ENCODE measurements at places on chromosomes 6 and 20.
A peak's percentile ranks its signal among the peaks of the same experiment; 100 is the strongest.

DNA sequence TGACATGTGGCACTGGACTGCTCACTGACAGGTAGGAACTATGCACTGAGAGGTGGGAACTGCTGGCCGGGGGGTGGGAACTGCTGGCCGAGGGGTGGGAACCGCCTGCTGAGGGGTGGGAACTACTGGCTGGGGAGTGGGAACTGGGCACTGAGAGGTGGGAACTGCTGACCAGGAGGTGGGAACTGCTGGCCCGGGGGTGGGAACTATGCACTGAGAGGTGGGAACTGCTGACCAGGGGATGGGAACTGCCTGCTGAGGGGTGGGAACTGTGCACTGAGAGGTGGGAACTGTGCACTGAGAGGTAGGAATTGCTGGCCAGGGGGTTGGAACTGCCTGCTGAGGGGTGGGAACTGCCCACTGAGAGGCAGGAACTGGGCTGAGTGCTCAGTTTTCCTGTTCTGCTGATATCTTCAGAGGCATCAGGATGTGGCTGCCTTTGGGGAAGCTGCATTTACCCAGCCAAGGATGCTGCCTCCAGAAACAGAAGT lies 90.2 kb downstream of the THBS2 start:
- DNase-seq = no peak

DNA sequence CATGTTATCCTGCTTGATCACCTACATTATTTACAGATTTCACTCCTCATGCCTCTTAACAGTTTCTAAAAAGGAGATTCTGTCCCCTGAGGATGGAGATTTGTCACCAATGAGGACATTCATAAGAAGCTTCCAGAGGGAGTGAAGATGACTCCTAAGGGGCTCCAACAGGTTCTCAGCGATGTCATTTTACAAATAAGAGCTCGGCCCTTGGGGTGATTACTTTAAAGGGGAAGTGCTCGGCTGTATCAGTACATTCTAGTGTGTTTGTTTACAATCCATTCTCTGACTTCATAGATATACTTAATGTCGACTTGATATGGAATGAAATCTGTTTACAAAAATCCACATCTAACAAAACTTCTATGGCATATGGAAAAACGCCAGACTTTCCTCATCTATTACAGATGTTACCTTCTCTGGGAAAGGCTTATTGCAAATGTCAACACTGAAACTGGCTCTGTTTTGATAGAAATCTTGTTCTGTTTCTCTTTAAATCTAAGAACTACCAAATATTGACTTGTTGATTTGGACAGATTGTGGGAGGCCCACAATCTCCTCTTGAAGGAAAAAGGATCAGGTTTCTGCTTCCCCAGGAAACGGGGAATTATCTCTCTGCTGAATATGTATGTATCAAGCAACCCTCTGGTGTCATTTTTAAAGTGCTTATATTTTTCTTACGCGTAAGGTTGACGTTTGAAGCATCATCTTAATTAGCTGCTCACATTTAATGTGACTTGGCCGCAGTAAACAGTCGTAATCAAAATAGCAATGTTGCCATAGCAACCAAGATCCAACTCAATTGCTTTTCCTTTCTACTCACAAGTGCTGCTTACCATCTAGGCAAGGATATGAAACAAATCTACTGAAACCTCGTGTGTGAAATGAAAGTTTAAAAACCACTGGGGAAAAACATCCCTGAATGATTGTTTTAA lies 95.7 kb downstream of the SHLD1 start:
- DNase-seq = peak; percentile 16

GRCh38 chr6:15280961-15281360 lies 35.1 kb downstream of the JARID2 start:
- no peak for DNase-seq

DNA sequence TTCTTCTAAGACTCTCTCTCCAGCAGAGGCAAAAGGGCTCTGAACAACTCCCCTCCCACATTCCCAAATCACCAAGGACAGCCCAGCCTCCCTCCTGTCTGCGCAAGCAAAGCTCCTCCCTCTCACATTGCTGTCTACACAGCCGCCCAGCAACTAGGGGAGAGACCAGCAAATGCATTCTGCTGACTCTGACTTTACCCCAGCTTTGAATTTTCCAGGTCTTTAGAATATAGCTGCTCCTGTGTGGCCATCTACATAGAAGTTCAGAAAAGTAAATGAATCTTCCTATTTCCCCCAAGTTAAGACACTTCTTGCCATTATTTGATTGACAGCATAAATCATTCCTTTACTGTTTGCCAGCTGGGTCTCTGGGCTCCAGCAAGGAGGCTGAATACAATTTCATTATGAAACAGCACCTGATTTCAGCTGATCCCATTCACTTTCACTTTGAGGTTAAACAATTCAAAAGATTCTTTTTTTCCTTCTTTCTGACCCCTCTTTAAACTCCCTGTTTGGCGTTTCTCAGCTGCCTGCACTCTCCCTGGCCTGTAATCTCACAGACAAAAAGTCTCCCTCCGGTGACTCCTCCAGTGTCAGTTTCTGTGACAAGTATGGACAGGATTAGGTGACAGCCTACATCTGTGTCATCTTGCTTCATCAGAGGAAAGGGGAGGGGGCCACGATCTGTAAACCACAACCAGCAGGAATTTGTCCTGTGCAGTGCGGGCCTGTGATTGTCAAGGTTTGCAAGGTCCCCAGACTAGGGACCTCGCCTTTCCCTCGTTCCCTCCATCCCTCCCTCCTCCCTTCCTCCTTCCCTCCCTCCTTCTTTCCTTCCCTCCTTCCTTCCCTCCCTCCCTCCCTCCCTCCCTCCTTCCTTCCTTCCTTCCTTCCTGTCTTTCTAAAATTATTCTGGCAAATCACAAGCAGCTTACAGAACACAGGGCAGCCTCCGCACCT lies 205.6 kb upstream of the RIN2 start:
- DNase-seq = no peak

- DNase-seq = no peak
Measured at GRCh38 chr6:36904114-36904513, 18.4 kb downstream of the C6orf89 start.

DNA sequence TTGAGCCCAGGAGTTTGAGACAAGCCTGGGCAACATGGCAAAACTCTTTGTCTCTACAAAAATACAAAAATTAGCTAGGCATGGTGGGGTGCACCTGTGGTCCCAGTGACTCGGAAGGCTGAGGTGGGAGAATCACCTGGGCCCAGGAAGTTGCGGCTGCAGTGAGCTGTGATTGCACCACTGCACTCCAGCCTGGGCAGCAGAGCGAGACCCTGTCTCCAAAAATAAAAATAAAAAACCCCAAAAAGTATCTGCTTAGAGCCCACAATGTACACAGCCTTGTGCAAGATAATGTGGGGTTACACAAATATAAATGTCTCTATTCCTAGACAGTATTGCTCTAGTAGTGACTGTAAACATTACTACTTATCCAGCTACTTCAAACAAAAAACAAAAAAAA lies 5.9 kb downstream of the ESF1 start:
- DNase-seq = no peak

- DNase-seq = no peak
Measured at GRCh38 chr6:21753241-21754108, 159.9 kb downstream of the SOX4 start.

- no peak for DNase-seq
Measured at GRCh38 chr6:133359256-133359655, 118.1 kb downstream of the EYA4 start.
